ENCODE measurements at places on chromosomes 2 and 18.

DNA sequence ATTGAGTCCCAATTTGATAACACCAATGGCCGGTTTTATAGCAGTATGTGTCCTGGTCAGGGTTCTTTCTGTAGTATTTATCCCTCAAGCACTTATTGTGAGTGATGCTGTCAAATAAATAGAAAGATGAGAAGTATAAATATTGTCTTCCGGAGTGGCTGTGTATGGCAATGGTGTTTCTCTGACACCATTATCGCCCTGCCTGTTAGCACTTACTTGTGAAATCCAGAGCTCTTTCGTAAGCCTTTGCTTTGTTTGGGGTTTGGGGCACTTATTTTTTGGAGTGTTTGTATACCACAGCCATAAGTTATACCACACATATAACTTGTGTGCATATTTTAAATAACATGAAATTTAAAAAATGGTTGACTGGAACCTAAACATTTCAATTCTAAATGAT lies 29.3 kb downstream of the CD8B2 start:
- DNase-seq, result no peak

GRCh38 chr2:39289609-39290008 lies 45.8 kb upstream of the CDKL4 start:
- no peak for DNase-seq

DNA sequence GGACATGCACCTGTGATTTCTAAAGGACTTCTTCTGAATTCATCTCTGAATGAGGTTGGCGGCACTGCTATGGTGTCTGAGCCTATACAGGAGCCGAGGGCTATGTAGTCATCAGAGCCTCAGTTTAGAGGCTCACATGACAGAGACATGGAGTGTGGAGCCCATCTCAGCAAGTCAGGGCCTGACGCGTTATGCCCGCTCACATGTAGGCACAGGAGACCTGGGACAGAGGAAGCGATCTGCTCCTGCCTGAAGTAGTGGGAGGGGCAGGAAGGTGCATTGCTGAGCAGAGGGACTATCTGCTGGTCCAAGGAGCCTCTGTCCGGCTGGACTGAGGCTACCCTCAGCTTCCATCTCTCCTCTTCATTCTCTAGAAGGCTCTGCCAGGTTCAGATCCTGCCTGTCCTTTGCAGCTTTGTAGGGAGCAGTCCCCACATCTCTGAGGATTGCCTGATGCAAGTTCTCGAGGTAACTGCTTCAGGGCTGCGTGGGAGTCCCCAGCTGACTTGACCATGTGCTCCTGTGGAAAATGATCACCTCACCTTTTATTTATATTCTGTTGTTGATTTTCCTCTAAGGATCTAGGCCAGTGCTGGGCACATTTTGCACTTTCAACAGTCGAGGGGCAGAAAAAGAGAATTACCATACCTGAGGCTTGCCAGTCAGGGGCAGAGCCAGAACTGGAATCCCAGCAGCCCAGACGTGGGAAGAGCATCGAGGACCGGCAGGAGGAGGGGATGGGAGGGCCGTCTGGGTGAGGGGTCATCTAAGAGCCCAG lies 16.6 kb downstream of the KLHL29 start:
- DNase-seq, result no peak

DNA sequence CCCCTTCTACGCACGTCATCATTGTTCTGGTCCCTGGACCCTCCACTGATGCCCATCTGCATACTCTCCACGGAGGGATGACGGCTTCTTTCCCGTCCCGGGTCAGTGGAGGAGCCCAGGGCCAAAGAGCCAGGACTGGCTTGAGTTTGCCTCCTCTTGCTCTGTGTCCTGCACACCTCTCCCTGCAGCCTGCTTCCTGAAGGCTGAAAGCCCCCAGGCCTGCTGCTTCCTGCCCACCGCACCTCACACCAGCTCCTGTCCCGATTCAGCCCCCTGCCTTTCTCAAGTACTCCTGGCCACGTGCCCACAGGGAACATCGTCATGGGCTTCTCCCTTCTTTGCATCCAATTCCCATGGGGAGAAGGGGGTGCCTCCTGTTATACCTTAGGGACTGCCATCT lies 7.1 kb downstream of the ADCY3 start:
- no peak for DNase-seq

GRCh38 chr18:26206488-26206887 lies 19.8 kb upstream of the TAF4B start:
- no peak for DNase-seq

GRCh38 chr2:104746299-104746698 lies 107.6 kb upstream of the POU3F3 start:
- no peak for DNase-seq

GRCh38 chr2:119657466-119658145 lies 21.4 kb upstream of the TMEM177 start:
- no peak for DNase-seq

DNA sequence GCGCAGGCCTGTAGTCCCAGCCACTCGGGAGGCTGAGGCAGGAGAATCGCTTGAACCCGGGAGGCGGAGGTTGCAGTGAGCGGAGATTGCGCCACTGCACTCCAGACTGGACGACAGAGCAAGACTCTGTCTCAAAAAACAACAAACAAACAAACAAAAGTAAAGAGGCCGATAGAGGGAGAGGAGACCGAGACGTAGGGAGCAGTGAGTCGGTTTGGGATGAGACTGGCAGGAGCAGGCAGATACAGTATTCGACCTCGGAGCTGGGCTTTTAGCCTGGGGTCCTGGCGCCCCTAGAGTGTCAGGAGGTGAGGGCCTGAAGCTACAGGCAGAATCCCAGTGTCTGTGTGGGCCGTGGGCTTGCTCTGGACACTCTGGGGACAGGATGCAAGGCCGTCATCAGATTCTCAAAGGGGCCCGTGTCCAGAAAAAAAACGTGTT lies 51.2 kb downstream of the SLC4A1AP start:
- DNase-seq, result no peak

DNA sequence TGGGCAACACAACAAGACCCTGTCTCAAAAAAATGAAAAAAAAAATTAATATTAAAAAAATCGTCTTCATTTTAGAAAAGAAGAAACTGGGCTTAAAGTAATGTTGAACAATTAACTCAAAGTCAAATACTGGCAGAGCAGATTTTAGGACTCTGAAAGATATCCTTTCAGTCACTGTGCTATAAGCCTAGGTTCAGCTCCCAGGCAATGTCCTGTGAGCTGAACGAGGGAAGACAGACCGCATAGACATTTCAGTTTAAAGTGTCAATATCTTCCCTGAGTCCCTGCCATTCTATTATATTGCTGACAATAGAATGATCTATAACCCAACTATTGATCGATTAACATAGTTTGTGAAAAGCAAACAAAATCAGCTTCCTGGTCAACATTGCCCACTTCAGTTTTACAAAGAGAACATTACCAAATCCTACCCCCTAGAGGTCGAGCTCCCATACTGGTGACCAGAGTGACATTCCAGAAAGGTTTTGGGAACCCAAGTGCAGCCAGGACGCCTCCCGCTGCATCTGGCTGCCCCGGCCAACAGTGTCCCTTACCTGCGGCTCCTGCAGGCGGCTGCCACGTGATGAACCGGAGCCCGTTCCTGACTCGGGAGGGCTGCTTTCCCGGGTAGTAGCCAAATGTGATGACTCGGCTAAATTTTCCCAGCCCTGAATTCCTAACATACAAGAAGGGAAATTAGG lies 639 bp downstream of the MRO start:
- no peak for DNase-seq

GRCh38 chr2:201654616-201655384 lies 11.5 kb upstream of the TMEM237 start:
- DNase-seq, result no peak

DNA sequence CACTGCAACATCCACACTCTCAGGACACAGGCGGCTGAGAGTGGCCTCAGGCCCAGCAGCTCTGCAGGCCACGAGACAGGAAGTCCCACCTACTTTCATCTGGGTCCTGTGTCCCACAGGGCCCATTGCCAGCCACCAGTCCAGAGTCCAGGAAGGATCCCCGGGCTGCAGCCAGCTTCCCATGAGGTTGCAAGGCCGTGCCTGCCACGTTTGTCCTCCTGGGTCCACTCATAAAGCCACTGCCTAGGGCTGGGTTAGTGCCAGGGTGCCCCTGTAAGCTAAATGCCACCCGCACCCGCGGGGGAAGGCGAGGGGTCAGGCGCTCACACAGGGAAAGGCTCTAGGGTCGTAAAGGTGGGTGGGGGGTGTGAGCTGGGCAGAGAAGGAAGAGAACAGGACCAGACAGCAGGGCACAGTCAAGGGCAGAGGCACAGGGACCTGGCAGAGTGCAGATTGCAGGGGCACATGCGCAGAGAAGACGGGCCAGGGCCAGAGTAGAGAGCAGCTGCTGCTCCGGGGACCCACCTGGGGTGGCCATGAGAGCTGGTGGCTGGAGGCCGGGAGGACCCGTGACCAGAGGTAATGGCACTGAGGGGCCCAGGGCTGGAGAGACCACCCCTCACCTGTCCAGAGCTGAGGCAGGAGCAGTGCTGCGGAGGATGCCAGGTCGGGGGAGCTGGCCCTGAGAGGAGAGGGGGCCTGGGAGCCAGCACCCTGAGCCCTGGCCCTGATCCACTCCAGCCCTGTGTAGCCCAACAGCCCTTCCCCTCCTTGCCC lies 8.0 kb downstream of the AGXT start:
- DNase-seq, result no peak

DNA sequence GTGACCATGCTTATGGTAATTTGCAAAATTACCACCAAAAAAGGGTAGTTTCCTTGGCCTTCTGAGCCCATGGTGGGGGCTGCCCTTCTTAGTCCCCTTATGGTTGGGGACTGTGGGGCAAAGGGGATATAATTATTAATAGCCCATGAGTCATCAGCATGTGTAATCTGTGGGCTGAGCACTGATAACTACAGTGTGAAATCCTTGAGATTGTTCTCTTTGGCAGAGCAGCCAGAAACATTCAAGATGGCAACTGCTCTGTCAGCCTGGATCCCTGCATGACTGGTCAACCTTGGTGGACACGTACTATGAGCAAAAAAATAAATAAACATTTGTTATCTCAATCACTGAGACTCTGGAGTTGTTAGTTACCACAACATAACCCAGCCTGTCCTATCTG lies 61.3 kb downstream of the MGAT4A start:
- DNase-seq, result no peak

DNA sequence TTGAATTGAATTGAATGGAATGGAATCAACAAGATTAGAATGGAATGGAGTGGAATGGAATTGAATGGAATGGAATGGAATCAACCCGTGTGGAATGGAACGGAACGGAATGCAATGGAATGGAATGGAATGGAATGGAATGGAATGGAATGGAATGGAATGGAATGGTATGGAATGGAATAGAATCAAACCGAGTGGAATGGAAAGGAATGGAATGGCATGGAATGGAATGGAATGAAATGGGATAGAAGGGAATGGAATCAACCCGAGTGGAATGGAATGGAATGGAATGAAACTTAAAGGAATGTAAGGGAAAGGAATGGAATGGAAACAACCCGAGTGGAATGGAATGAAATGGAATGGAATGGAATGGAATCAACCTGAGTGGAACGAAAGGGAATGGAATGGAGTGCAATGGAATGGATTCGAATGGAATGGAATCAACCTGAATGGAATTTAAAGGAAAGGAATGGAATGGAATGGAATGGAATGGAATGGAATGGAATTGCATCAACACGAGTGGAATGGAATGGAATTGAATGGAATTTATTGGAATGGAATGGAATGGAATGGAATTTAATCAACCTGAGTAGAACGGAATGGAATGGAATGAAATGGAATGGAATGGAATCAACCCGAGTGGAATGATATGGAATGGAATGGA lies 1146.6 kb downstream of the RPIA start:
- no peak for DNase-seq

GRCh38 chr18:11392292-11392691 lies 217.1 kb upstream of the SLC35G4 start:
- DNase-seq, result no peak

DNA sequence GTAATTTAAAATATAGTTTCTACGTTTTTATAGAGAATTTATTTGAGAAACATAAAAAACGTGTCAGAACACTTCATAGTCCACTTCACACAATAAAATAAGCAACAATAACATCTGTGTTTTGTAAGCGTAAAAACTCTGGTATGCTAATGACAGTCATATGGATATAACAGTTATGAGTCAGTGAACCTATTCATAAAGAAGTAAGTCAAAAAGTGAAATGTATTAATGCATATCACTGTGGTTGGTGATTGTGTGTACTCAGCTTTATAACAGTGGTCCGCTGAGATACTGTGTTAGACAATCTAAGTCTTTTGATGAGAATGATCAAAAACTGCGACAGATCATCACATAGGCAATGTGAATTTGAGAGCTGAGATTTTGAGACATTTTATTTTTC lies 153.2 kb downstream of the WDR7 start:
- DNase-seq, result no peak

GRCh38 chr2:119574108-119574815 lies 30.0 kb downstream of the CFAP221 start:
- no peak for DNase-seq

GRCh38 chr2:32360416-32360815 lies 3.6 kb downstream of the BIRC6 start:
- DNase-seq, result no peak

- DNase-seq, result no peak
Measured at GRCh38 chr2:66509326-66509811, 74.4 kb downstream of the MEIS1 start.

- DNase-seq, result no peak
Measured at GRCh38 chr18:38301621-38302020, 736.0 kb upstream of the CELF4 start.

- no peak for DNase-seq
Measured at GRCh38 chr2:238686223-238686622, 161.7 kb upstream of the TWIST2 start.

DNA sequence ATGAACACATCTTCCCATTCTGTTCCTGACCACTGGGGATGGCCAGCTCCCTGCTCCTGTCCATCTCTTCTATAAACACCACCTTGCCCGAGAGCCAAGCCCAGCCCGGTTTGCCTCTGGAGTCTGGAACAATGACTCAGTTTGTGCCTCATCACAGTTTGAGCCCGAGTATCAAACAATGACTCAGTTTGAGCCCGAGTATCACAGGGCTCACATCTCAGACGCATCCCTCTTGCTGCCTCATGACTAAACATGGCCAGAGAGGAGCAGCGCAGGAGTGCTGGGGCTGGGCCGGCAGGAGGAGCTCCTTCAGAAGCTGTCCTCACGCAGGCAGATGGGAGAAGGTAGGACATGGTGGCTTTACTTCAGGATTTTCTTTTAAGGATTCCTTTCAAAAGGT lies 68.7 kb downstream of the PXDN start:
- no peak for DNase-seq

GRCh38 chr2:101518578-101519492 lies 43.9 kb upstream of the RFX8 start:
- no peak for DNase-seq

DNA sequence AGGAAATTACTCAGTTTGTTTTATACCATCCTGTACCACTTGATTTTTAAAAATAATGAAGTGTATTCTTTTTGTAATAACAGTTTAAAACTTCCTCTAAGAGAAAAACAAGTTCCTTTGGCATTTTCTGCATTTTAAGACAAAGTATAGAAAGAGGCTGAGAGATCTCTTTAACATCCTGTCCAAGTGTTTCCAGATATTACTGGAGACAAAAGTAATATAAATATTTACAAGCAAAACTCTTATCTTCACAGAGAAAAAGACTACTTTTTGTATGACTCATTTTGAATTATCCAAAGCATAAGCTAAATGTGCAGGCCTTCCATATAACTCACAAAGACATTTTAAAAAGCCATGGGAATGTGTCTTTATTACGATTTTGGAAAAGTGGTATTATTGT lies 221.1 kb downstream of the RDH14 start:
- DNase-seq, result no peak

Measured in stimulated activated CD4-positive, alpha-beta T cell treated with anti-CD3 and anti-CD28 coated beads, Interleukin-15, amount 100 ng/mL, for 1 hour (primary cell).